HFFc6 (cell line): ENCODE measurements at places on chromosomes 5 and 9. TPM values are rescaled to one million over a fixed set of nuclear protein-coding genes. Genes with fewer than 3 reads are reported as not detected.

DNA sequence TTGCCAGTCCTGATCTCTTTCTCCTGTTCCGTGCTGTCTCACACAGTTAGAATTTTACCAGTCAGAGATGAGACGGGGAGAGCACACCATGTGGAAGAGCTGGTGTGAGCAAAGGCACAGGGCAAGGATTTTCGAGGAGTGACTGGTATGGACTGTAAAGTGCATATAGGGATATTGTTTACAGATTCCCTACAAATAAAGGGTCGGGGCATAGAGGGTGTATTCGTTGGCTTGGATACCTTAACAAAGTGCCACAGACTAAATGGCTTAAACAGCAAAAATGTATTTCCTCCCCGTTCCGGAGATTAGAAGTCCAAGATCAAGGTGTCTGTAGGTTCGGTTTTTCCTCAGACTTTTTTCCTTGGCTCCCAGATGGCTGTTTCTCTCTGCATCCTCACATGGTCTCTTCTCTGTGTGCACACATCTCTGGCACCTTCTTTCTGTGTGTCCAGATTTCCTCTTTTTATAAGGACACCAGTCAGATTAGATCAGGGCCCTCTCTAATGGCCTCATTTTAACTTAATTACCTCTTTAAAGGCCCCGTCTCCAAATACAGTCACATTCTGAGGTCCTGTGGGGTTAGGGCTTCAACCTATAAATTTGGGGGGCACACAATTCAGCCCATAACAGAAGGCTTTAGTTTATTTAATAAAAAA is 23.4 kb downstream of the CYFIP2 start:
- no peak for DNase-seq

DNA sequence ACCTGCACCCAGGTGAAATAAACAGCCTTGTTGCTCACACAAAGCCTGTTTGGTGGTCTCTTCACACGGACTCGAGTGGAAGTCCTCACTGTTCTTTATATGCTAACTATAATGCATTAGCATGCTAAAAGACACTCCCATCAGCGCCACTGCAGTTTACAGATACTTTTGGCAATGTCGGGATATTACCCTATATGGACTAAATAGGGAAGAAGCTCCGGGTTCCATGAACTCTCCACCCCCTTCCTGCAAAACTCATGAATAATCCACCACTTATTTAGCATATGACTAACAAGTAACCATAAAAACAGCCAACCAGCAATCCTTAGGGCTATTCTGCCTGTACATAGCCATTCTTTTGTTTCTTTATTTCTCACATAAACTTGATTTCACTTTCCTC is 426.2 kb upstream of the PTPRD start:
- DNase-seq = no peak

DNA sequence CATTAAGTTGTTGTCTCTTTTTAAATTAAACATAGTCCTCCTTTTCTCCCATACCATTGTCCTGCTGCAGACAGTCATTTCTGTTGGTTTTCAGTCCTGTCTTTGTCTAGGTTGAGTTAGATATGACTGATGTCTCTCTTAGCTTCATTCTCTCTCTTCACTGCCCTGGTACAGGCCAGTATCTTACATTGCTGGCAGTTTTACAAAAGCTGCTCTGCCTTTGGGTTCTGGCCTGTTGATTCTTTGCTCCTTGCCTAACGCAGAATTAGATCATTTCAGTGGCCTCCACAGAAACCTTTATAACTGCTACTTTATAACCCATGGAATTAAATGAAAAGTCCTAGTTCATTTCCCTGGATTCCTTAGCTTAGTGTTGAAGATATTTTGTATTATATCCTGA is 33.7 kb downstream of the GPR21 start:
- no peak for DNase-seq

SPINK6 gene
- total RNA-seq = not detected in 3 replicates

BAAT gene
- total RNA-seq = not detected in 3 replicates

CFAP90 gene
- total RNA-seq = not detected in 3 replicates

TLX3 gene
- total RNA-seq = not detected in 3 replicates
